ENCODE measurements at places on chromosomes 3 and 15.

- DNase-seq: no peak
These were observed 56.6 kb downstream of the RLBP1 start for GRCh38 chr15:89164712-89165211.

- DNase-seq: no peak
These were observed 57.9 kb downstream of the ADCY5 start for GRCh38 chr3:123390865-123391600.

- DNase-seq: no peak
These were observed 337.3 kb upstream of the SGO1 start for GRCh38 chr3:20523293-20523692.

DNA sequence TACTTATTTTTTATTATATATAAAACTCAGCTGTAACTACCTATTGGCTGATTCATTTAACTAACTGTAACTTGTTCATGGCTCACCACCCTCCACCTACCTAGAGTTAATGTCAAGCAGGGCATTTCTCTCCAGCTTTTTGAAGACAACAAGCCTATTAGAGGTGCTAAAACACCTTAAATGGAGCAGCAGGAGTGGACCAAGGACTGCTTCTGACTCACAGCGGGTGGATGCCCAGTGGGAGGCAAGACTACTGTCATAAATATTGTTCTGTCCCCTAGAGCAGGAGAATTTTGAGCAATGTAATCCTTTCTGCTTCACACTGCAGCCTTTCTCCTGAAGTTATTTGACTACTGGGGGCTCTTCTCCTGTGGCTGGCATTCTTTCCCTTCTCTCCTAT lies 146.9 kb downstream of the CLSTN2 start:
- no peak for DNase-seq

DNA sequence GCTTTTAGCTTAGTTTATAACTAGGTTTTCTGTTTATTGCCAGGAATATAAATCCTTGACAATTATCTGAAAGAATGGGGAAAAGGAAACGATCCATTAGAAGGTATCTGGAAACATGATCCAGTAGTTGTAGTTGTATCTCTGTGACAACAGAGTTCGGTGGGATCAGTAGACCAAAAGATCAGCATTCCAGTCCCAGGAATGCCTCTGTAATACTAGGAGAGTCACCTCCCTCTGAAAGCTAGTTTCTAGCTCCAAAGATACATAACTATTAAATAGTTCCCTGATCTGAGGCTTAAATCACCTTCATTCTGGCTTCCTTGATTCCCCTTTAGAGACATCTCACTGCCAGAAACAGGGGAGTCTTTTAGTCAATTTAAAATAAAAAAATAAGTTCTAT lies 34.1 kb downstream of the MB21D2 start:
- no peak for DNase-seq

- no peak for DNase-seq
These were observed 26.7 kb downstream of the ABHD2 start for GRCh38 chr15:89114990-89115389.

DNA sequence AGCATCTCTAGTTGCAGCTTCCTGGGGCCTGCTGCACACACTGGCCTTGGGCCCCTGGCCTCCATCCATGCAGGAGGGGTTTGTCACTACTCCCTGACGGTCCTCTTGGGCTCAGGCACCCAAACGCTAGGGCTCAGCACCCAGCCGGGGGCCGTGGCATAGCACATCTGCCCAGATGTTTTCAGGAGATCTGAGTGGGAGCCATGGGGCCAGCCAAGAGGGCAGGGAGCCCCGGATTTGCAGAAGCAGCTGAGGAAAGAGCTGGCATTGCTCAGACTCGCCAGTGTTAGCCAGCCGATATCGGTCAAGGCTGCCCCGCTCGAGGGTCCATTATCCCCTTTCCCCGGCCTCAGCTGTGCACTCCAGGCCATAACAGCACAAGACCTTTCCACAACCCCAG lies 1.5 kb upstream of the ALDH1A3 start:
- DNase-seq: no peak

DNA sequence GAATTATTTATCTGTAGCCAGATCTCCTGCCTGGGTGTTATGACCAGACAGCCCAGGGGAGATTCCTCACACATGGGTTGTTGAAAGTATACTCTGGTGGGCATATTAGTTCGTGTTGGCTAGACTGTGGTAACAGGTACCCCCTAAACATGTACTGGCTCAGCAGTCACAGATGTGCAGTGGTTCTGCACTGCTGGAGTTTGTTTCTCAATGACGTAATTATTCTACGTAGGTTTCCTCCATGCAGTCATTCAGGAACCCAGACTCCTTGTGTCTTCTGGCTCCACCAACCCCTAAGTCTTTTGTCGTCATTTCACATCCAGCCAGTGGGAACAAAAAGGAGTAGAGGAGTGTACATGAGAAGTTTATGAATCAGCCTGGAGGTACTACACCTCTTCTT lies 16.2 kb downstream of the LSM3 start:
- DNase-seq: no peak

DNA sequence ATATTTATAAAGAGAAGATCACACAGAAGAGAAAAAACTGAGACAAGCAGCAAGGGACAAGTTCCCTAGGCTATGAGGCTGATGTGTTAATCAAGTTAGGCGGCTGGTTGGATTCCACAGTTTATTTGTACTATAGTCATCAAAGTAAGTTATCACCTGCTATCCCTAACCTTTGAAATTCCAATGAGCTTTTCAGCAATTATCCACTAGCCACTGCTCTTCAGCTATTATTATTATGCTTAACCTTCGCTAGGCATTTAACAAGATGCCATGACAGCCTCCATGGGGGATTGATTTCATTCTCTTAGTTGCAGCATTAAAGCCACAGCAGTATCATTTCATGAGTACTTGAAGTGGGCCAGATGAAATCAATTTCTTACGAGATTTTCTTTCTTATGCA lies 699.5 kb upstream of the NAALADL2 start:
- DNase-seq: no peak

DNA sequence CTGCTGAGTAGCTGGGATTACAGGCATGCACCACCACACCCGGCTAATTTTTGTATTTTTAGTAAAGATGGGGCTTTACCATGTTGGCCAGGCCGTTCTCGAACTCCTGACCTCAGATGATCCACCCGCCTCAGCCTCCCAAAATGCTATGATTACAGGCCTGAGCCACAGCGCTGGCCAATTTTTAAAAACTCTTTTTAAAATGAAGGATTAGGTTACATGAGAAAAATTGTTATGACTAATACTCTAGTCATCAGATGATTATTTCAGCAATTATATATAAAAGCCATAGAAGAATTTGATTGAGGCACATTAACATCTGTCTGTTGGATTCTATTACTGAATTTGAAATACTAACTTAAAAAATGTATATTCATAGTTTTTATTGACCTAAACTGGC lies 134.1 kb upstream of the MNS1 start:
- no peak for DNase-seq

- DNase-seq: no peak
These were observed 27.7 kb downstream of the CRTC3 start for GRCh38 chr15:90557186-90558084.

DNA sequence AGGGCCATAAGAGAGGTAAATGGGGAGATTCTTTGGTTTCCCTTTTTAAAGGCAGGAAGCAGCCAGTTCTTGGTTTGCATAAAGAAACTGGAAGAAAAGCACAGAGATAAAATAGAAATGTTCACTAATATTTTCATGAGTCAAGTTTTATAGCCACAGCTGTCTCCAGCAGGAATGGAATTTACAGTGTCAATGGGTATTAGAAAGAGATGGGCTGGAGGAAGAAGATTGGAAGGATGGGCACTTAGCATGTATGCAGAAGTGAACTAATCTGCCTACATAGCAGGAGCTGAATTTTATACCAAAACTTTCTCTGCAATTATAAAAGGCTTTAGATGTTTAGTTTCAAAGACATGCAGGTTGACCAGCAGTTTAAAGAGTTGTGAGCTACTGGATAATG lies 521.9 kb upstream of the GOLIM4 start:
- no peak for DNase-seq

DNA sequence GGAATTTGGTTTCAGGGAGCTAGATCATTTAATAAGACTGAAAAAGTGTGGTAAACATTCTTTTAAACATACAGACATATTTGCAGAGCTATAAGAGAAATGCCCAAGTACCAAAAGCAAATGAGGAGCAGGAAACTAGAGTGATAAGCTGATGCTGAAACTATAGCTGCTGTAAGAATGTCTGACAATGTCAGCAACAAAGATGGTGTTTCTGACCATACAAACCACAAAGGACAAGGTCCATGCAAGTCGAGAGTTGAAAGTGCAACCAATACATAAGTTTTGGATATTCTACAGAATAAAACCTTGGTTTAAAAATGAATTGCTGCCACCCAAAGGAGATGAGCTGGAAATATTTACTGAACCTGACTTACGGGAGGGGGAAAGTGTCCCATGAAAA lies 610.2 kb downstream of the TBL1XR1 start:
- DNase-seq: no peak

DNA sequence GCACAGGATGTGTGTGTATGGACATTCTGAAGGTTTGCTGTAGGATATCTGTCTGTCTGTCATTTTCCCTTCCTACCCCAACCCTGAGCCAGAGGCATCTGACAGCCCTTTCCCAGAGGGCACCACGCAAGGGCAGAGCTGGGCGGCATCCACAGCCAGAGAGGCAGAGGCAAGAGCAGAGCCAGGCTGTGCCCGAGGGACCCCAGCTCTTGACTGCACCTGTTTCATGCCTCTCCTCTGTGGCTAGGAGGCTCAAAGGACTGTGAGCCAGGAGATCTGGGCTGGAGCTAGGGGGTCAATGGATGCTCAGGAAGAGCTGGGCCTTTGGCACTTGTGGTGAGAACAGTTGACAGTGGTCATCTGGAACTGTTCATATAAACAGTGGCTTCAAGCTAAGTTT lies 4.8 kb upstream of the APEH start:
- no peak for DNase-seq

DNA sequence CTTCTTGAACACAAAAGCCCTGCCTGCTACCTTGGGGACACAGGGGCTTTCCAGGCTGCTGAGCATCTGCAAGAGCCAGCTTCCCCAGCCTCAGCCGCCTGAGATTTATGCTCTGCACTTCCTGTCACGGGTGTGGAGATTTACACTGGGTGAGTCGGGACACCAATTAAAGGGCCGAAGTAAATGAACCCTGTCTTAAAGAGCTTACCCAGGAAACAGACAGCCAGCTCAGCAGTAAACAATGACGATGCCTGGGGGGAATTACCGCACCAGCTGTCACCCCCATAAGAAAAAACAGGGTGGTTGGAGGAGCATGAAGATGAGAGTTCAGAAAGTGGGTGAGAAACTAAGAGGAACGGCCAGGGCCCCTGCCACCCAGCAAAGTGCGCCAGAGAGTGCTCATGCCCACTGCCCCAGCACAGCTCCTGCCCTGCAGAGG lies 37.5 kb upstream of the IQSEC1 start:
- no peak for DNase-seq

DNA sequence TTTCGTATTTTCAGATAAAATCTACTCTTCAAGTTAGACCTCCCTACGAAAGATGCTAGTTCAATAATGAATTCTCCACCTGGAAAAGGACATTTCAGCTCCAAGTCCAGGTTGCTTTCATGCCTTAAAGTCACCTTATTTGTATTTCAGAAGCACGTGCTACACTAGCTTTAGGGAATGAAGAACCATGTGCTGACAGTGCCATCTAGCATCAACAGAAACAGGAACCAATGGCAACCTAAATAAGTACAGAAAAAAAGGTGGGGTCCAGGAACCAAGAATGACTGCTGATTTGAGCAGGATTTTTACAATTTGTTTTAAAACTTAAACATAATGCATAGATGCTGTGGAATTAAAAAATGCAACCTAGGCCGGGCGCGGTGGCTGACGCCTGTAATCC lies 77.6 kb upstream of the SNRPN start:
- DNase-seq: no peak

DNA sequence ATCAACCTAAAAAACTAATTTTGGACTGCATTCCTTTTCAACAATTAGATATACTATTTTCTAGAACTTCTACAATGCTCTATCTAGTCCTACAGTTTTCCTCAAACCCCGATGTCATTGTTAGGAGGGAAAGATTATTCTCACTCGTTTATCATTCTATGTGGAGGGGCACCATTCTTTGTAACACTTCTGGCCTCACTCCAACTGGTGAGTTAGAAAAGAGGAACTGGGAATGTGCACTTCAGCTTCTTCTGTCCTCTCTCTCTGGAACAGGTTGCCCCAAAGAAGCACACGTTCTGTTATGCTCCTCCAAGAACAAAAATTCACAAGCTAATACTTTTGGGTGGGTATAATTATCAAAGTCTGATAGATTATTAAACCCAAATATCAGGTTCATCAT lies 137.9 kb downstream of the UACA start:
- DNase-seq: no peak

DNA sequence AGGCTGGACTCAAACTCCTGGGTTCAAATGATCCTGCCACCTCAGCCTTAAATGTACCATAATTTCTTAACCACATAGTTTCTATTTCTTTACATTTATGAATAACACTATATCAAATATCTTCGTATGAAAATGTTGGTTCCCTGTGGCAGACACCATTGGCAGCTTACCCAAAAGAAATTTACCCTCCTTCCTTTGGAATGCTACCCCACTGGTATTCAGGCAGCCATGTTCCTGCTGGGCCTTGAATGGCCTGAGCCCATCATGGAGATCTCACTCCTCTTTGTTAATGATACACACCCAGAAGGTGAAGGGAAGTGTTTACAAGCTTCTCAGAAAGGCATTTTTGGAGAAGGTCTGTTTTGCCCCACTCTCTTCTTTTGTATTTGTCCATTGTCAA lies 94.3 kb upstream of the RNF7 start:
- no peak for DNase-seq

GRCh38 chr15:68894208-68894607 lies 36.1 kb upstream of the SPESP1 start:
- no peak for DNase-seq

GRCh38 chr3:42159706-42160472 lies 68.7 kb downstream of the TRAK1 start:
- DNase-seq: no peak

- no peak for DNase-seq
These were observed 60.4 kb upstream of the PPARG start for GRCh38 chr3:12228461-12228860.

DNA sequence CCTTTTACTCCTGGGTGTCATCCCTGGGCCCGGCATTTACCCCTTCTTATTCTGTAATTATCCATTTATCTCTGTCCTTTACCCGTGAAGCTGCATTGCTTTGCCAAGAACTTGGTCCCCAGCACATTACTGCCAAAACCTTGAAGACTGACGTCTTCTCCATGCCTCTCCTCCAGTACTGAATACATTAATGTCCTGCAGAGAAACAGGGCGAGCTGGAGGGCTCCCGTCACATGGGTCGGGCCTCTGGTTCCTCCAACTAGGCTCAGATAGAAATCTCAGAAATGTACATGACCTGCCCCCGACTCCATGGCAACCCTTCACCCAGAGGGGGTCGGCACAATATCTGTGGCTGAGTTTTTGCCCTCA lies 445 bp downstream of the EFCAB12 start:
- DNase-seq: no peak

GRCh38 chr15:61243983-61244593 lies 15.0 kb upstream of the RORA start:
- DNase-seq: no peak

Measured in NCI-H1930 (cell line).